Peyer's patch (tissue), 4 donors: ENCODE measurements at places on chromosomes 12 and 14.

DNA sequence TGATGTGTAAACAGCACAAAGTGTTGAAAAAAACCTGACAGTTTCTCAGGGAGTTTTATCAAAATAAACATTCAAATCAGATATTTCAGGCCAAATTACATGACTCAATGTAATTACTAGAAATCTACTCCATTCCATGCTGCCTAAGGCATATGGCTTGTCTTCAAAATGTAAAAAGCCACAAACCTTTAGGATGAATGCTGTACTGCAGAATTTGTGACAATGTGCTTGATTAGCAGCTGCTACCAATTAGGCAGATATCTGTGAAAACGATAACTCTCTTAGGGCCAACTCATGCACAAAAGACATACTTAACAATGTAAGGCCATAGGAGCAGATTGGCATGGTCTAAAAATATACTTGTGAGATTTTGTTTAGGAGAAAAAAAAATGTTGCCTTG is 267.0 kb downstream of the DACT1 start:
- H3K4me1 ChIP-seq: no peaks in the 10 kb centered on the region
- no peaks in the 10 kb centered on the region for H3K27me3 ChIP-seq
- no peaks in the 10 kb centered on the region for H3K36me3 ChIP-seq
- H3K27ac ChIP-seq: no peak overlapping the region
- H3K4me3 ChIP-seq: no peak overlapping the region
- no peak for DNase-seq

GRCh38 chr12:131105351-131105735 is 151.6 kb downstream of the ADGRD1 start:
- H3K27ac ChIP-seq: no peak overlapping the region
- no peak for DNase-seq
- no peak overlapping the region for H3K4me3 ChIP-seq
- no peaks in the 10 kb centered on the region for H3K36me3 ChIP-seq

- no peaks in the 10 kb centered on the region for H3K36me3 ChIP-seq
- no peak for DNase-seq
- H3K4me1 ChIP-seq: no peaks in the 10 kb centered on the region
- H3K27ac ChIP-seq: no peak overlapping the region
Observed at GRCh38 chr12:10159280-10159679, 12.7 kb downstream of the OLR1 start.

DNA sequence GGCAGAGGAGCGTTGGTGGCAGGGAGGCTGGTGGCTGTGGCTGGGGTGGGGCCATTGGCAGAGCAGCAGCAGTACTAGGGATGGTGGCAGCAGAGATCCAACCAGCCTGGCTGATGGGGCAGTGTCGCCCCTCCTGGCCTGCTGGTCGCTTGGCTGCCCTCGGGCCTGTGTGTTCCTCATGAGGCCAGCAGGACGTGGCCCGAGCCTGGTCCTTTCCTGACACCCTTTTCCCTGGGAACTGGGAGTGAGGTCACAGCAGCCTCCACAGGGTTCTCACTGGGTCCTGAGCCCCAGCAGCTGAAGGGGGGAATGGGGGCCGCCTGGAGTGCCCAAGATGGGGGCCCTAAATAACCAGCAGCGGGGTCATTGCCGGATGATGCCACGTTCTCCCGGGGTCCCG is 46.1 kb downstream of the KIF26A start:
- H3K36me3 ChIP-seq: no peaks in the 10 kb centered on the region
- H3K27ac ChIP-seq: no peak overlapping the region
- H3K4me3 ChIP-seq: no peak overlapping the region

- no peaks in the 10 kb centered on the region for H3K4me1 ChIP-seq
- no peak overlapping the region for H3K27ac ChIP-seq
- no peak for DNase-seq
Observed at GRCh38 chr14:67332468-67332867, 27.1 kb downstream of the ATP6V1D start.

GRCh38 chr14:81464253-81465002 is 64.3 kb upstream of the STON2 start:
- H3K4me1 ChIP-seq: no peaks in the 10 kb centered on the region
- H3K4me3 ChIP-seq: peak overlapping the region; percentile 46
- H3K36me3 ChIP-seq: no peaks in the 10 kb centered on the region
- H3K27ac ChIP-seq: peak overlapping the region; percentile 66
- peak; percentile 68 for DNase-seq
- H3K27me3 ChIP-seq: no peaks in the 10 kb centered on the region

DNA sequence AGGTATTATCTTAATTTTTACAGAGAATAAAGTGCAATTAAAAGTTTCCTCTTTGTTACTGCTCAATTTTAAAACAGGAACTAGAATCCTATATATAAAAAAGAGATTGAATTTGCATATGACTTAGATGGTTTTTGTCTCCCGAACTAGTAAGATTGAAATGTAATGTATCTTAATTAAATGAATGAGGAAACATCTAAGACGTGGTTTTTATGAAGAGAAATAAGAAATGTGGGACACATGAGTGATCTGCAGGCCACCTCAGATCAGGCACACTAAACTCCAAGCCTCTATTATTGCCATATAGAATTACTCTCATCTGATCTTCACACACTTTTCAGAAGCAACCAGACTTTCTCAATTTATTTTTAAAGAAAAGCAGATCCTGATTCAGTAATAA is 158.6 kb downstream of the CPNE8 start:
- H3K27me3 ChIP-seq: no peaks in the 10 kb centered on the region
- no peak overlapping the region for H3K4me3 ChIP-seq
- no peaks in the 10 kb centered on the region for H3K4me1 ChIP-seq
- DNase-seq: no peak
- no peak overlapping the region for H3K27ac ChIP-seq

GRCh38 chr14:34038358-34039057 is 87.6 kb upstream of the EGLN3 start:
- no peaks in the 10 kb centered on the region for H3K36me3 ChIP-seq
- peak; percentile 69 for DNase-seq
- no peaks in the 10 kb centered on the region for H3K4me1 ChIP-seq
- no peak overlapping the region for H3K27ac ChIP-seq
- H3K27me3 ChIP-seq: no peaks in the 10 kb centered on the region
- H3K4me3 ChIP-seq: no peak overlapping the region
